ENCODE measurements at places on chromosomes 12 and 14. TPM values are rescaled to one million over a fixed set of nuclear protein-coding genes. Genes with fewer than 3 reads are reported as not detected.

DNA sequence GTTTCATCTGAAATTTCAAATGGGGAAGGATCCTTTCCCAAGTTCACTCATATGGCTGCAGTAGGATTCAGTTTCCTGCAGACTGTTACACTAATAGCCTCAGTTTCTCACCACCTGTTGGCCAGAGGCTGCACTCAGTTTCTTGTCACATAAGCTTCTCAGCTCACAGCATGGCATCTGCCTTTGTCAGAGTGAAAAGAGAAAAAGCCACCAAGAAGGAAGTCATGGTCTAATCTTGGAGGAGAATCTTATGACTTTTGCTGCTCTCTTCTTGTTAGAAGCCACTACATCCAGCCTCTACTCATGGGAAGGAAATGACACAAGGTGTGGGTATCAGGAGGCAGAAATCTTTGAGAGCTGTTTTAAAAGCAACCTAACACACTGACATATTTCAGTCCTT is 39.4 kb upstream of the BTG1 start:
- H3K27me3 ChIP-seq = no peaks in the 10 kb centered on the region
- no peak for DNase-seq
- no peak overlapping the region for H3K4me3 ChIP-seq
- H3K27ac ChIP-seq = no peak overlapping the region
- no peaks in the 10 kb centered on the region for H3K4me1 ChIP-seq

DNA sequence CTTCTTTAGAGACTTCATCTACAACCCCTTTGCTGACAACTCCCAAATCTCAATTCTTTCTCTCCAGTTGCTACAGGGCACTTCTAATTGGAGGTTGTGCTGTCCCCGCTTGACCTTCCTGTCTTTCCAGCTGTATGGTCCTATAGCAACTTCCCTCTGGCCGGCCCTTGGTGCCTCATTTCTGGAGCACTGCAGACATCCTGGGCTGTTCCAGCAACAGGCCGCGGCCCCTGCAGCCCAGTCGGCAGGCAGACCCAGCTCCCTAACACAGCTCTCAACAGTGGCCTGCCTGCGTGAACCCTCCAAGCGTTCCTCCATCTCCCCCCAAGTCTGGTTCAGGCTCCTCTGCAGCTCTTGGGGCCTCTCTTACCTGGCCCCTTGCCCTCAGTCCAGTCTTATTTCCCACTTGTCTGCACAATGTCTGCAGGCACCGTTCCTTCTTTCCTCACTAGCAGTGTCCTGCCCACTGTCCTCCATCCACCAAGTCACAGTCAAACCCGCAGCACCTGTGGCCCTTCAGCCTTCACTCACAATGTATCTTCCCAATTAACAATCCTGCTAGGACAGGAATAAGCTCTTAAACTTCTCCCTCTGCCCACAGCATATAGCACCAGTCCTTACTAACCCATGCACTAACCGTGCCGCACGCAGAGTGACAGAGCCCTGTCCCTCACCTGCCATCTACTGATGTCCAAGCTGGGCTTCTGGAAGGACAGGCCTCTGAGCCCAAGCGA is 1.6 kb upstream of the EML1 start:
- H3K27me3 ChIP-seq = no peaks in the 10 kb centered on the region
- peaks cover 28% of the 10 kb centered on the region for H3K4me1 ChIP-seq
- H3K36me3 ChIP-seq = no peaks in the 10 kb centered on the region
- H3K4me3 ChIP-seq = no peak overlapping the region

PIWIL1 gene
- total RNA-seq = not detected

INHBE gene
- not detected for total RNA-seq

GRCh38 chr12:63917477-63917862 is 73.0 kb downstream of the SRGAP1 start:
- no peak for DNase-seq
- no peaks in the 10 kb centered on the region for H3K36me3 ChIP-seq
- H3K27ac ChIP-seq = peak overlapping the region; percentile 25
- H3K27me3 ChIP-seq = no peaks in the 10 kb centered on the region

GRCh38 chr12:124874188-124874587 is 10.5 kb upstream of the SCARB1 start:
- H3K36me3 ChIP-seq = no peaks in the 10 kb centered on the region
- H3K27me3 ChIP-seq = no peaks in the 10 kb centered on the region
- DNase-seq = no peak
- no peaks in the 10 kb centered on the region for H3K4me1 ChIP-seq
- H3K4me3 ChIP-seq = no peak overlapping the region

DNA sequence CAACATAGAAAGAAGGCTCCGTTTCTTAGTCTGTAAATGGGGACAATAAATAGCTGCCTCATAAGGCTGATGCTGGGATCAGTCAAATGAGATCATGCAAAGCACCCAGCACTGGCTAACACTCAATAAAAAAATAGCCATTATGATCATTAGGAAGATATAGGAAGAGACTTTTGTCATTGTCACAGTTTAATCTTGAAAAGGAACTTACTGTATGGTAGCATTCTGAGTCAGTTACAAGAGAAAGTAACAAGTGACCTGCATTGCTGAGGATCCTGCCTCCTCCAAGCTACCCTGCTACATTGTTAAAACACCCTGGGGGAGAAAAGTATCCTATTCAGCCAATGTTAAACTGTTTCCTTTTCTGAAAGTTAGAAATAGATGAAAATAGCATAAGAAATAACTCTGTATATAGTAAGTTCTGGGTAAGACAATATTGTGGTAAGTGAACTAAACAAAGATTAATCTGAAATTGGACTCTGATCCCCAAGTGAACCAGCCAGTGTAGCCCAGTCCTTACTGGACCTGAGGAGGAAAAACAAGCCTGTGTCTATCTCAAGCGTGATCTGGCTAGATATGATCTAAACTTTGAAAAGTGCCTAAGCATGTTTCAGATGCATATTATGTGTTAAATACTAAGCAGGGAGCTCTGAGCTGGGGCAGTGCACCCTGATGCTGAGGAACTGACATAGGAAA is 3.6 kb upstream of the NUDT4 start:
- H3K4me3 ChIP-seq = no peak overlapping the region
- H3K27me3 ChIP-seq = no peaks in the 10 kb centered on the region
- H3K27ac ChIP-seq = no peak overlapping the region
- H3K36me3 ChIP-seq = no peaks in the 10 kb centered on the region
- no peak for DNase-seq
- peaks cover 22% of the 10 kb centered on the region for H3K4me1 ChIP-seq
